ENCODE measurements at places on chromosomes 3 and 15.

- no peak for DNase-seq
Observed at GRCh38 chr3:171879472-171879871, 36.3 kb downstream of the TMEM212 start.

DNA sequence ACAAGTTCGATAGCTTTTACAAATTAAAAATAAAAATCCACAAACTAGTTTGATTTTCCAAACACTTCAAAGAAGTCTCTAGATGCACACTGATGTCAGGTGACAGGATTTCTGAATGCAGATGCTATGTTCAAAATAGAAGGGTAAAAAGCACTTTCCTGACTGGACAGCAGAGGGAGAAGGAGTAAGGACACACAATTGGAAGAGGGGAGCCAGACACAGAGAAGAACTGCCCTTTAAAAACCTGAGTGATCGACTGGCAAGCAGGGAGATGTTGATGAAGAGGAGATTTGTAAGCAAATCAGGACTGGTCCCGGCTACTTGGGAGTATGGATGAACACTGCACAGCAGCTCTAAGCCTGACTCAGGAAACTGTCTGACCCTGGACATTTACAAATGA is 612.8 kb downstream of the MAGI1 start:
- DNase-seq, result peak; percentile 63

GRCh38 chr3:56610669-56611335 is 53.8 kb downstream of the CCDC66 start:
- DNase-seq, result no peak

- DNase-seq, result no peak
Observed at GRCh38 chr3:127152684-127153505, 40.0 kb upstream of the PRR23E start.

GRCh38 chr15:67208396-67208795 is 46.1 kb downstream of the AAGAB start:
- no peak for DNase-seq

GRCh38 chr3:73866846-73867245 is 242.1 kb upstream of the PDZRN3 start:
- peak; percentile 52 for DNase-seq

DNA sequence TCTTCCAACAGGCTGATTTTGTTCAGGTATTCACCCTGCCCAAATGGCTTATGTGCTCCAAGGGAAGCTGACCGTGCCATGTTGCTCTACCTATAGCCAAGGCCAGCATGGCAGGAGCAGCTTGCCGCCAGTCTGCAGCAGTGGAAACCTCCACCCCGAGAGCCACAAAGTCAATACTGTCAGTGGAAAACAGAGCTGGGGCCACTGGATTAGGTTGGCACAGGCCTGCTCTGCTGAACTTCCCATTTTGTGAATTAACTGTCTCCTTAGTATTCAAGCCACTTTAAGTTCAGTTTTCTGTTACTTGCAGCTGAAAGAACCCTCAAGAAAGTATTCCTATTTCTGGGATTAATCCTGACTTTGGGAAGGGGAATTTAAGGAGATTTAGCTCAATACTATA is 63.8 kb upstream of the XCR1 start:
- DNase-seq, result no peak

- no peak for DNase-seq
Observed at GRCh38 chr15:77163781-77164384, 93.0 kb upstream of the TSPAN3 start.

- DNase-seq, result no peak
Observed at GRCh38 chr3:112394003-112394640, 61.2 kb downstream of the CD200 start.

- DNase-seq, result peak; percentile 85
Observed at GRCh38 chr3:151838574-151839312, 24.8 kb downstream of the AADAC start.

DNA sequence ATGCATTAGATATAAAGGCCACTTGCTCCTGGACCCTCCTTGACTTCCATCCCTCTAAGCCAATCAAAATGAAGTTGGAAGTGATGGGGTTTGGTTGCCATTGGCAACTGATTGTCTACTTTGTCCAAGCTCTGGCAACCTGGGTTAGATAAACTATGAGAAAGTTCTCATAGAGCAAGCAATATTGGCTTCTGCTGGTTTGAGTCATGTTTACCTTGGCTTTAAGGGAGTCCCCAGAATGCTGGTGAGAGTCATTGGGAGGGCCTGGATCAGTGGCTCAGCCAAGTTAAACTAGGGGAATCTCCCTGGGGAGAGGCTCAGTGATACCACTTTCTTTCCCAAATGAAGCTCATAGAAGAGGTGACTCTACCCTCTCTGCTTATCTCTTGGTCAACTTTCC is 176.3 kb upstream of the ROPN1 start:
- DNase-seq, result no peak

DNA sequence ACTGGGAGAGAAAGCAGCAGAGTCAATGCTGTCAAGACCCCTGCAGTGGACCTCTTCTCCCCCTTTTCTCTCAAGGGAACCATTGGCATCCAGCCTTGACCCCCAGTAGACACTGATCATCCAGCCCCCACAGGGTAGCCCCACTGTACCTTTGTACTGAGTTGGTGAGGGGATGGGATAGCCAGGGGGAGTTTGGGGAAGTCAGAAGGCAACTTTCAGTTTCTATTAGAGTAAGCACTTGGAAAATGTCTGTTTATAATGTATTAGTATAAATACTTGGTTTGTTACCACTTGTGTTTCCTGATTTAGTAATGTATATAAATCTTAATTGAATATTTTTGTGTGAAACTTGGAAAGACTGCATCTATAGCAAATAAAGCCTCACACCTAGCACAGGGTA is 25.0 kb downstream of the DAG1 start:
- no peak for DNase-seq

GRCh38 chr3:57852896-57853295 is 96.8 kb downstream of the SLMAP start:
- peak; percentile 30 for DNase-seq

DNA sequence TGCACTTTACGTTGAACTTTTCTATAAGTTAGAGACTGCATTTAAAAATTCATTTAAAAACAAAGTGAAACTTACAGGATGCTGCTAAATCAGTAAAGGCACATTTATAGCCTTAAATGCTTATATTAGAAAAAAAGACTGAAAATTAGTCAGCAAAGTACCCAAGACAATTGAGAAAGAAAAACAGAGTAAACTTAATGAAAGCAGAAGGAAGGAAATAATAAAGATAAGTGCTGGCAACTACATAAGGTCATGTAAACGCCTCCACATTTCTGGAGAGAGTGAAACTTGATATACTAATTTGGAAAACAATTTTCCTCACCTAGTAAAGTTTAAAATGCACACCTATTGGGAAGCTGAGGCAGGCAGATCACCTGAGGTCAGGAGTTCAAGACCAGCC is 58.2 kb upstream of the ACAN start:
- no peak for DNase-seq

- no peak for DNase-seq
Observed at GRCh38 chr3:117537949-117538348, 828.4 kb downstream of the TUSC7 start.

GRCh38 chr3:159884661-159885402 is 103.8 kb upstream of the IL12A start:
- peak; percentile 57 for DNase-seq

DNA sequence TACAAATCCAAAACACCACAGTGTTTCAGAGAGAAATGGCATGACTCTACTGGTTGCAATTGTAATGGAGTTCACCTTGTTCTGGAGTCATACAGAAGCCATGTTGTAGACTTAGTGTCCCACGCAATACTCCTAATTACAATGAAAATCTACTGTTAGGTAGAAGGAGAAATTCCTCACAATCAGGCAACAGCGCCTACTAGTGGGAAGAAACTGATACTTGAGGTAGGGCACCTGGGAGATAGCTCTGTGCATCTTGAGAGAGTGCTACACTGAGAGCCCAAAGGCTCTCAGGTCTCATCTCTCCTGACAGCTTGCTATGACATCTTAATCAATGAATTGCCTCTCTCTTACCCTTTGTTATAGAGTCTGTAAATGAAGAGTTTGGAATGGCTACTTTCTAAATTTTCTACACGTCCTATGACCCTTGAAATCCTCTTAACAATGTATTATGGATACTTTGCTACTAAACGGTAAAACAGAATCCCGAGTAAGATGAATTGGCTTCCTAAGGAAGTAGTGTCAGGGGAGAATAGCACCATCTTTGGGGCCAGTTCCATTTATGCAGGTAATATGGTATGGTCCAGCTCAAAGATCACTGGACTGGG is 422.7 kb upstream of the TPRG1 start:
- peak; percentile 78 for DNase-seq

DNA sequence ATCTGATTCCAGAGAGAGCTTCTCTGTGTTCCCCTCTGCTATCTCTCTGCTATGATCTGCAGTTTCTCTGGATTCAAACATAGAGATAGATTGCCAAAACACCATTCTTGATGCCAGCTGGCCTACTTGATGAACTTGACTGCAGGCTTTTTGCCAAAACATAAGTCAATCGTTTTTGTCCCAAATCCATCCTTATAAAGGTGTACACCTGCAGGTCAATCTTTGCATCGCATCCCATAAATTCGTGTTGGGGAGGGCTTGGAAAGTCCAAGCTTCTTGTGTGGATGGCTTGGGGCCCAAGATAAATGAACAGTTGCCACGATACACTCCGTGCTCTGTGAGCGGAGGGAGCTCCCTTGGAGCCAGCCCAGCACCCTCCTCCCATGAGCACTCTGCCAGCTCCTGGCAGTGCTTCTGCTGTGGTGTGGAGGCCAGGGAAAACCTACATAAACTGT is 2.7 kb downstream of the CERS3 start:
- no peak for DNase-seq

DNA sequence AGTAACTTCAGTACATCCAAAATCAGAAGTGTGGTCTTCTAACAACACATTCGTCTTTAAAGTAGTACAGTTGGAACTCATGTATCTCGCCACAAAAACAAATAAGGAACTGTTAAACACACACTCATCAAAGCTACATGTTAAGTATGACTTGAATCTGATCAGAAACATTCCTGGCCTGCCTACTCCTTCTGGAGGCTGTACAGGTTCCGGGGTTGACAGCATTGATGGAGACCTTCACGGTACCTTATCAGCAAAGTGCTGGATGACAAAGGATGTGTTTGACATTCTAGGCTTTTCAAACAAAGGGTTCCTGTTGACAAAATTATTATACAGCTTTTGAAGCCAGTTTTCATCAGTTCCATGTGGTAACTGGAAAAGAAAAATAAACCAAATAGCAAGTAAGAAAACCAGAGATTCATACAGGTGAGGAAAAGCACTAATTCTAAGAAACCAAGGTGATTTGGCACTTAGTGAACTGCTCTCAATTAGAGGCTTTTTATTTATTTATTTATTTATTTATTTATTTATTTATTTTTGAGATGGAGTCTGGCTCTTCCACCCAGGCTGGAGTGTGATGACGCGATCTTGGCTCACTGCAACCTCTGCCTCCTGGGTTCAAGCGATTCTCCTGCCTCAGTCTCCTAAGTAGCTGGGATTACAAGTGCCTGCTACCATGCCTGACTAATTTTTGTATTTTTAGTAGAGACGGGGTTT is 44.3 kb downstream of the MYO5C start:
- no peak for DNase-seq

All from SK-MEL-5 (cell line).